ENCODE measurements at places on chromosomes 2 and 18.

GRCh38 chr2:15630121-15630977, 38.7 kb downstream of the DDX1 start:
- DNase-seq, result no peak

- no peak for DNase-seq
Measured at GRCh38 chr2:190214426-190215194, 105.0 kb downstream of the HIBCH start.

- DNase-seq, result no peak
Measured at GRCh38 chr2:226339616-226340015, 460.0 kb downstream of the IRS1 start.

DNA sequence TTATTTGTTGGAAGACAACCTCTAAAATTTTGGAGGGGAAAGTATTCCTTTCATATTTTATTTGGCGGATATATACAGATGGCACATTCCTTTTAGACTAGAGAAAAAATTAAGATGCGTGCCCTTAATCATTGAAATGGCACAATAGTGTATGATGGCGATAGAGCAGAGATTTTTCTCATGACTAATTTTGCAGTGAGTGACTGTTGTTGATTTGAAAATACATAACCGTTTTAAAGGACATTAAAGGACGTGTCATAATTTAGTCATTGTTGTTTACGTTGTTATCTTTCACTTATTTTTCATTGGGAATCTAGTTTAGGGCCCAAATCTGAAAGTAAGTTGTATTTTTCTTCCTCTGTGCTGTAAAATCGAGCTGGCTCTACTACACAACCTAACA, 61.7 kb downstream of the CERS6 start:
- DNase-seq, result no peak

GRCh38 chr2:43874776-43875451, 36.1 kb downstream of the ABCG8 start:
- DNase-seq, result no peak

DNA sequence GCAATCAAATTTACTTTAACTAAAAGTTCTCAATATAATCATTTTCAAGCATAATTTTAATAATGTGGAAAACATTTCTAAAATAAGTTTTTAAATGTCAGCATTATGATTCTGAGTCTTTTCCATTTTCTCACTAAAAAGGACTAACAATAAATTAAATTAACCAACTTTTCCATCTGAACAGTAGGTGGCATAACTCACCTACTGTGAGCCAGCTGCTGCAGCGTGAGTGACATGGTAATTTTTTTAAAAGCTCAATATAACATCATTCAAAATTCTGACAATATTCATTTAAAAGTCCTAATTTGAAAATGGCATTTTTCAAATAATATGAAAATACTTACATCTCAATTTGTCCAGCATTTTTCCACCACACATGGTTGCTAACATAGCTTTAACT, 66.5 kb downstream of the DTNB start:
- DNase-seq, result no peak

- DNase-seq, result no peak
Measured at GRCh38 chr2:56248965-56249742, 65.4 kb downstream of the CCDC85A start.

- DNase-seq, result no peak
Measured at GRCh38 chr2:218732052-218732760, 21.6 kb downstream of the TTLL4 start.

GRCh38 chr2:65708086-65708485, 275.7 kb upstream of the SPRED2 start:
- DNase-seq, result no peak

- DNase-seq, result no peak
Measured at GRCh38 chr2:96618596-96619283, 19.4 kb downstream of the KANSL3 start.

- no peak for DNase-seq
Measured at GRCh38 chr18:5534845-5535244, 9.0 kb downstream of the EPB41L3 start.

GRCh38 chr2:1973636-1974035, 229.3 kb upstream of the PXDN start:
- no peak for DNase-seq

DNA sequence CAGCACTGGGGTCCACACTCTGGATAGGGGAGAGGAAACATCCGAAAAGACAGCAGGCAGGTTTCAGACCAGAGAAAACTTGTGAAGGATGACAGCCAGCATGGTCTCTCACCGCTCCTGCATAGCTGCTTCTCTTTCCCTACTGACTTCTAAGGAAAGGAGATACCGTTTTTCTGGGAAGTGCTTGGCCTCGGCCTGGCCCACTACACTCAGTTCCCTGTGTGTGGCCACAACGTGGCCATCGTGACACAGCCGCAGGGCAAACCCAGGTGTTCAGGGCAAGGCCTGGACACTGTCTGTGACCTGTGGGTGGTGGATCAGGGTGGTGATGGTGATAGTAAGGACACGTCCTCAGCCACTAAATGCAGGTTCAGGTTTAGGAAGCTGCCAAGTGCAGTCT, 34.2 kb upstream of the ACAA2 start:
- DNase-seq, result no peak

- no peak for DNase-seq
Measured at GRCh38 chr2:112993831-112994230, 11.4 kb upstream of the IL36A start.

- DNase-seq, result no peak
Measured at GRCh38 chr2:42050010-42050702, 2.3 kb downstream of the PKDCC start.

- no peak for DNase-seq
Measured at GRCh38 chr18:70182548-70182947, 22.9 kb downstream of the RTTN start.

DNA sequence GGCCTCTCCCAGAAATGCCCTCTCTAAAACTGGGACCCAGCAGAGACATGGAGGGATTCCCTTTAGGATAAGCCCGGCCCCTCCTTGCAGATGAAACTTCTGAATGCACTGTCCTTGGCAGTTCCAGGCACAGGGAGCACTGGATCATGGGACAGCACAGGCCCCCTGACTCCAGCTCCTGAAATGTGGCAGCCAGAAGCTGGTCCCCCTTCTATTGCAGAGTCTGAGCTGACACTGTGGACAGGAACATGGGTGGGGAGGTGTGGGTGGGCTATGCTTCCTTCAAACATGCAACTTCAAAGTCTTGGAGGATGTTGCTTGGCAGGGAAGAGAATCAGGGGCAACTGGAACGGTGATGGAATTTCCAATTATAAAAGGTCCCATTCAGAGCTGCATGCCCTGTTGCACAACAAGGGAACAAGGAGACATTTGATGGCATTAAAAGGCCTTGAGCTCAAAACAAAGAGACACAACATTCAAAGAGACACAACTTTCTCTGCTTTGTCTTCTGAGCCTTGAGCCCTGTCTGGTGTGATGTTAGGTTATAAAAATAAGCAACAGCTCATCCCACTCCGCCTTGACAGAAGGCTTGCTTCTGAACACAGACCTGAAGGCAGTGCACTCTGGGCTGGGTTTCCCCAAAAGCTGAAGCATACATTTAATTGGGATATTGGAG, 239.0 kb downstream of the OSR1 start:
- no peak for DNase-seq

- DNase-seq, result no peak
Measured at GRCh38 chr2:223056701-223057418, 4.9 kb downstream of the KCNE4 start.

DNA sequence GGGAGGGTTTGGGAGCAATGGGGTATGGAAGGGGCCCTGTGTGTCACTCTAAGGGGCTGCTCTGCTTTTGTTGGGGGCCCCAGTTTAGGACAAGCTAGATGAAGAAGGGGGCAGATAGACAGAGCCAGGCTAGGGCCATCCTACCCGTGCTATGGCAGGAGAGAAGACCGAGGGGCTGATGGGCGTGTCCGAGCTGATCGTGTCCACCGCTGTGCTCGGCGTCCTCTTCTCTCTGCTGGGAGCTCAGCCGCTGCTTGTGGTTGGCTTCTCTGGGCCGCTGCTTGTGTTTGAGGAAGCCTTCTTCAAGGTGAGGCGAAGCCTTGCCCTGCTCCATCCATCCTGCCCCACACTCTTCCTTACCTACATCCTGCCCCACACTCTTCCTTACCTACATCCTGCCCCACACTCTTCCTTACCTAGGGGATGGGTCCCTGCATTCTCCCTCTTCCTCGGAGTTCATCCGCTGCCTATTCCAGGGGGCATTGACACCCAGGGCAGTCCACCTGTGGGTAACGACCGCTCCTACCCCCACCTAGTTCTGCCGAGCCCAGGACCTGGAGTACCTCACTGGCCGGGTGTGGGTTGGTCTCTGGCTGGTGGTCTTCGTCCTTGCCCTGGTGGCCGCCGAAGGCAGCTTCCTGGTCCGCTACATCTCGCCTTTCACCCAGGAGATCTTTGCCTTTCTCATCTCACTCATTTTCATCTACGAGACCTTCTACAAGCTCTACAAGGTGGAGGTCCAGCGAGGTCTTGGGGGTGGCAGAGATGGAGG, 8.9 kb downstream of the SLC4A3 start:
- no peak for DNase-seq

DNA sequence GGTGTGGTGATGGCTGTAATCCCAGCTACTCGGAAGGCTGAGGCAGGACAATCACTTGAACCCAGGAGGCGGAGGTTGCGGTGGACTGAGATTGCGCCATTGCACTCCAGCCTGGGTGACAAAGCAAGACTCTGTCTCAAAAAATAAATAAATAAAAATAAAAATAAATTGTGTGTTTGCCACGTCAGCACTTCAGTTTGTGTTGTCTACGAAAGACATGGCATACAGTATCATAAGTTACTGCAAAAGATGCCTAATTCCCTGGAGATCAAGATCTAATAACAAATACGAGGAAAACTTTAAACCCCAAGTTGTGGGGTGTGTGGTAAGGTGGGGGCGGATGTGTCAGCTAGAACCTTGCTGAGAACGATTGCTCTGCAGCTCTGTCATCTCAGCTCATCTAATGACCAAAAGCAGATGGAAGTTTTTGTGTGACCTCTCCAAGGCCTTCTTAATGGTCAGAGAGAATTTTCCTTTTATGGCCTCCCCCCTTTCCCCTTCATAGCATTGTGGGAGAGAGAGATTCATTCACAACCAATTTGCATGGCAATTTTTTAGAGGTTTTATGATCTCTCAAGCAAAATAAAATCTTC, 11.3 kb downstream of the NPAS2 start:
- no peak for DNase-seq

- no peak for DNase-seq
Measured at GRCh38 chr2:10504994-10505820, 57.1 kb upstream of the ODC1 start.

GRCh38 chr2:241859017-241859435, 332 bp upstream of the PDCD1 start:
- no peak for DNase-seq

DNA sequence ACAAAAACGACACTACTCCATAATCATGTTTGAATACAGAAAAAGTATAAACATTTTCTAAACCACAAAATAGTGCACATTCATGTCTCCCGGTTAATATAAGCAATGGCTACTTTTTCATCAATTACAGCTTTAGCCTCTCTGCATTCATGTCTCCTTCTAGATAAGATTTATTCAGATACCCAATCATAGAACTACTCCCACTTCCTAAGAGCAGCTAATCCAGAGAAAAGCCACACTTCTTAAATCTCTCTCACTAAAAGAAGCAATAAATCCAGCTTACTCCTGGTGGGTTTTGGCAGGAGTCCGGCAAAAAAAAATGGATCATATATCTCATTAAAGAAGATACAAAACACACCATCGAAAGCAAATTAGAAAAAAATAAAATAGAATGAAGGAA, 20.1 kb downstream of the DSEL start:
- DNase-seq, result no peak

- no peak for DNase-seq
Measured at GRCh38 chr2:192940767-192941166, 746.0 kb upstream of the TMEFF2 start.

GRCh38 chr2:65917986-65918385, 485.6 kb upstream of the SPRED2 start:
- DNase-seq, result no peak

DNA sequence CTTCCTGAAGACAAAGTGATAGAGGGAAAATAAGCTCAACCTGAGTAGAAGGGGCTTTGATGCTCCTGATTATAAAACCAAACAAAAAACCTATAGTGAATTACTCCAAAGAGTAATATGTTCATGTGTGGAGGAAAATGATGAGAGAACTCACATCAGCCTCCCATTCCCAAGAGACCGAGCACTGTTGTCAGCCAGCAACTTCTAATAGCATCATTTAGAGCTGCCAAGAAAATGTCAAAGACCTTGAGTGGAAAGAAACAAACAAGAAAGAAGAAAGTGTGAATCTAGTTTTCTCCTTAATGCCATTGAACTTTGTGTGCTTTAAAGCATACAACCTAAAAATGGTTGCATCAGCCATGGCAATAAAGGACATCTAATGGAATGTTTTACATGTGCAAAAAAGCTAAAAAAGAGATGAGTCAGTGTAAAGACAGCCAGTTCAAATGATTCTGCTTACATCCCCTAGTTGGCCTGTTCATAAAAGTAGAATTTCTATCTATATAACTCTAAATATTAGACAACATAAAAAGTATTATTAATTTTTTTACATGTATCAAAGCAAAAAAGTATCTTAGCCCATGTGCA, 1066.2 kb downstream of the TDRD15 start:
- DNase-seq, result no peak

- DNase-seq, result no peak
Measured at GRCh38 chr18:43278355-43278754, 1.1 kb upstream of the SYT4 start.

- no peak for DNase-seq
Measured at GRCh38 chr2:86633155-86633651, 9.5 kb upstream of the RNF103 start.

GRCh38 chr2:165898381-165898780, 55.2 kb downstream of the TTC21B start:
- DNase-seq, result no peak

GRCh38 chr18:79374408-79375171, 21.1 kb upstream of the NFATC1 start:
- no peak for DNase-seq

Measured in activated CD8-positive, alpha-beta memory T cell treated with anti-CD3 and anti-CD28 coated beads for 48 hours (primary cell).